Suprapubic skin (tissue), 4 donors: ENCODE measurements at places on chromosomes 2 and 18. TPM values are rescaled to one million over a fixed set of nuclear protein-coding genes. Genes with fewer than 3 reads are reported as not detected.

DNA sequence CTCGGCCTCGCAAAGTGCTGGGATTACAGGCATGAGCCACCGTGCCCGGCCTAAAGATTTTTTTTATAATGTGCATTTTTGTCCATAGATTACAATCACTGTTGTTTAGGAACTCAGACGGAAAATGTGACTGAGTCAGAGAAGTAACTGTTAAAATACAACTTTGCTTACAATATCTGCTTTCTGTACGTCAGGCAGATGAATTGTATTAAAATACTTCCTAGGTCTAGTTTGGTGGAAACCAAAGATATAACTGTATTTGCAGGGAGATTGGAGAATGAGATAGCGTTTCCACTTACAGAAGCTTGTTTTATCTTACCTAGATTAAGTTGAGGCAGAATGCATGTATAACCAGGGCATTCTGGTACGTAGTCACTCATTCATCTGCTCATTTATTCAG is 36.7 kb downstream of the ASAP2 start:
- DNase-seq = no peak

- no peak for DNase-seq
Measured at GRCh38 chr2:134818321-134818720, 20.1 kb upstream of the ACMSD start.

DNA sequence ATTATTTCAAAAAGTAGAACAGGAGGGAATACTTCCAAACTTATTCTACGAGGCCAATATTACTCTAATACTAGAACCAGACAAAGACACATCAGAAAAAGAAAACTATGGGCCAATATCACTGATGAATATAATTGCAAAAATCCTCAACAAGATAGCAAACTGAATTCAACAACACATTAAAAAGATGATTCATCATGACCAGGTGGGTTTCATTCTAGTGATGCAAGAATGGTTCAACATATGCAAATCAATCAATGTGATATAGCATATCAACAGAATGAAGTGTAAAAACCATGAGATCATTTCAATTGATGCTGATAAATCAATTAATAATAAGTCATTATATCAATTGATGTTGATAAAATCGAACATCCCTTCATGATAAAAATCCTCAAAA is 22.4 kb upstream of the EML6 start:
- DNase-seq = no peak

The CAB39 gene
- total RNA-seq = 53.0 TPM

The UGT1A10 gene
- not detected for total RNA-seq
